Anterior cingulate cortex (tissue), 58 donors: ENCODE measurements at places on chromosomes 2 and 18.

- DNase-seq, result no peak
These were observed 66.1 kb downstream of the COLEC12 start for GRCh38 chr18:434410-434809.

DNA sequence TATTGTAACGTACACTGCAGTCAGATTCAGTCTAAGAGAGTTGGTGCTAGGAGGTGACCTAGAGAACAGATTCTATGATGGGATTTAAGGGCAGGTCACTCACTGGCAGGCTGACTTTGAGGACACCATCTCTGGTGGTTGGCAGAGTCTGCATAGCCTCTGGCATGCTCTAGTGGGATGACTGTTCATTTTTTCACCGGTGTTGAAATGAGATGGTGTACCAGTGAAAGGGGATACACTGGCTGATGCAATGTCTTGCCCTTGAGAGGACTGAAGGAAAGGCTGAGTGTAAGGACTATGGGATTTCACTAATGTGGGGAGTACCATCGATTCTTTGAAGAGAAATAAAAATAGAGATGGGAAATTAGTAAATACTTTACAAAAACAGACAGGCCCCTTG, 186.9 kb upstream of the PIEZO2 start:
- no peak for DNase-seq

- no peak for DNase-seq
These were observed 50.8 kb downstream of the NCK2 start for GRCh38 chr2:105795575-105795934.

DNA sequence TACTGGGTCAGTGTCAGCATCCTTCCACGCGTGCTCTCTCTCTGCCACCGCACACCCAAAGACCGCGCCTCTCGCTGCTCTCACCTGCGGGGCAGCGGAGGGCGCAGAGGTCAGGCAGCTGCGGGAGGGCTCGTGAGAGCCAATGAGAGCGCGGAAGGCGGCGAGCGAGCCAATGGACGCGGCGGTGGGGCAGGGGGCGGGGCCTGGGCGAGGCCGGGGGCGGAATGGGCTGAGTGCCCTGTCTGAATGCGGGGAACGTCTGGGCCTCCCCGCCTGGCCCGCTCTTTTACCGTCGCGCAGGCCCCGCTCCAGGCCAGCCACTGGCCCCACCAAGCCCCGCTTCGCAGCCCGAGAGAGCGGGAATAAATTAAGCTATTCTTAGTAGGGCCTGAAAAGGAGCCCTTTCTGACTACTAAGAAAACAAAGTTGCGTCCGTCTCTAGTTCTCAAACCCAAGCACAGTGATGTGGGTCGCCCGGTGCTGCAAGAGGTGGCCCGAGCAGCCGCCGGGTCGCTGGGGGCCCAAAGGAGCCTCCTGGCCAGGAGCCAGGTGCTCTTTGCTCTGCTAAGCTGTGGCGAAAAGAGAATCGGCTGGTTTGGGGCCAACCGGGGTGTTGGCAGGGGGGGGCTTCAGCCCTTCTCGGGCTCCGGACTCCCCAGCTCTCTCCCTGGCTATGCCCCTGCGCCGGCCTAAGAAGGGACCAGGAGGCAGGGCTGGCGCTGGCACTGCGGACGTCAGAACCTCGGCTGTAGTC, 81.1 kb upstream of the GLI2 start:
- DNase-seq, result no peak

DNA sequence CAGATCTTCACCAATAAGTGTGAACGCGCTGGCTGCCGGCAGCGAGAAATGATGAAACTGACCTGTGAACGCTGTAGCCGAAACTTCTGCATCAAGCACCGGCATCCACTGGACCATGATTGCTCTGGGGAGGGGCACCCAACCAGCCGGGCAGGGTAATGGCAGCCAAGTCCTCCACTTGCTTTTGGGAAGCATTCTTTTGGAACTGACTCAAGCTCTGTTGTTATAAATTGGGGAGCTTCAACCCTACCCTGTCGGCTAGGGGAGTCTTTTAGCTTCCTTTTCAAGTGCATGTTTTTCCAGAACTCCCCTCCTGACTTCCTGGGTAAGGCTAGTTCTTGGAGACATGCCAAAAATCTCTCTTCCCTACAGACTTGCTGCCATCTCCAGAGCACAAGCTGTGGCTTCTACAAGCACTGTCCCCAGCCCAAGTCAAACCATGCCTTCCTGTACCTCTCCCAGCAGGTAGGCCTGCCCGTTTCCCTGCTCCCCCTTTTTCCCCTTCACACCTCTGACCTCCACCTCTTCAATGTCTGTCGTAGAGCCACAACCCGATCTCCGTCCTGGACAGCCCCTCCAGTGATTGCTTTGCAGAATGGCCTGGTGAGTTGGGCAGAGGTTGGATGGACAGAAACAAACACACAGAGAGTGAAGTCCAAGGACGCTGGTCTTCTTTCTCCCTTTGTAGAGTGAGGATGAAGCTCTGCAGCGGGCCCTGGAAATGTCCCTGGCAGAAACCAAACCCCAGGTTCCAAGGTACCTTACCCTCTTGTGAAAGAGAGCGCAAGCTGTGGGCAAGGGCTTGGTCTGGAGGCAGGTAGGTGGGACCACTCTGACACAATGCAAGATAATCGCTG, 1.5 kb downstream of the ZFAND2B start:
- DNase-seq, result no peak

GRCh38 chr2:55120634-55121359, 70.5 kb upstream of the RTN4 start:
- peak; percentile 73 for DNase-seq

GRCh38 chr18:10062302-10063300, 148.8 kb downstream of the VAPA start:
- no peak for DNase-seq

- no peak for DNase-seq
These were observed 24.0 kb downstream of the PRKAG3 start for GRCh38 chr2:218807626-218808025.

DNA sequence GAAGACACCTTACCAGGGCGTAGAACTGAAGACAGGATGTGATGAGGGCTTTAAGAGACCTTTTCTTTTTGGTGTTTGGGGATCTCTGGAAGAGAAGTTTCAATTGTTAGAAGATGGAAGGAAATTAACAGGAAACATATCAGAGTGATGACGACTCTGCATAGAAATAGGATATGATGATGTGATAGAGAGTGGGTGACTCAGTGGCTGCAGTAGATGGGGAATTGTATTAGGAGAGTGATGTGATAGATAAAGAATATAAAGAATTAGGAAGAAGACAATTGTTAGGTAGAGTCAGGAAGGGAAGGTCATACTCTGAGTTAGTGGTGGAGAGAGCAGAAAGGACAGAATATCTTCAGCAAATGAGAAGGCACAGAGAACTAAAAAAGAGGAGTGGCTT, 593.9 kb downstream of the NYAP2 start:
- no peak for DNase-seq

DNA sequence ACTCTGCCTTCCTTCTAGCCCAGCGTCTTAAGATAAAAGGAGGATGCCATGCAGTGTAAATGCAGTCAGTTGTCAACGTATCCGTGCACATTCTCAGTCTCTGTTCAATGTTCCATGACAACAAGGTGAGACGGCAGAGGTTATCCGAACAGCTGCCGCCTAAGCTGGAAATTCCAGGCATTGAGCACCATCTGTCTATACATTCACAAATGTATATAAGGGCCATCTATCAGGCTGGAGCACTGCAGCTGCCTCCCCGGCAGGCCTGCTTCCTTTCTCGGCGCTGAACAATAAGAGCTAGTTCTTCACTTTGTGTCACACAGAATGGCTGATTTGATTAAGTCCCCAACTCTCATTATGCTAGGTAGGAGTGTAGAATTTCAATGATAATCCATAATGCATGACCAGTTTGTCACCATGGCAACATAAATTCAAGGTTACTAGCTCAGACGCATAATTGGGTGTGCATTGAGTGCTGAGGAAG, 282.2 kb upstream of the SOX11 start:
- DNase-seq, result no peak

- DNase-seq, result no peak
These were observed 78.4 kb upstream of the MEX3C start for GRCh38 chr18:51275712-51276476.

GRCh38 chr18:58975296-58975695, 110.6 kb downstream of the ZNF532 start:
- DNase-seq, result no peak

GRCh38 chr18:25283781-25284180, 68.2 kb downstream of the ZNF521 start:
- no peak for DNase-seq

- no peak for DNase-seq
These were observed 28.0 kb downstream of the CD28 start for GRCh38 chr2:203734276-203734983.

DNA sequence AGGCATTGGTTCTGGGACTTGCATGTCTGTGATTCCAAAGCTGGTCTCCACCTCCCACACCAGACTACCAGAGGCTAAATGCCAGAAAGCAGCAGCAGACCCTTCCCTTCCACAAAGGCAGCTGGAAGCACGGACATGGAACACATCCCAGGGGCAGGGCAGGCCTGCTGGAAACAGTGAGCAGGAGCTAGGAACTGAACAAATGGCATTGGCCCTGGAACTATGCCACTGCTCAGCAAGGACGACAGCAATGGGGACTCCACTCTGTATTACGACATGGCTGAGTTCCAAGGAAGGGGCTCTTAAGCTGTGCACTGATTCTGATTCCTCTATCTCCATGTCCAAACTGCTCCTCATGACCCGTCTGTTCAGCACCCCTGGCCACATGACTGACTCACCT, 77.8 kb upstream of the TFCP2L1 start:
- no peak for DNase-seq

GRCh38 chr18:8260827-8261226, 348.4 kb upstream of the RAB12 start:
- DNase-seq, result no peak

DNA sequence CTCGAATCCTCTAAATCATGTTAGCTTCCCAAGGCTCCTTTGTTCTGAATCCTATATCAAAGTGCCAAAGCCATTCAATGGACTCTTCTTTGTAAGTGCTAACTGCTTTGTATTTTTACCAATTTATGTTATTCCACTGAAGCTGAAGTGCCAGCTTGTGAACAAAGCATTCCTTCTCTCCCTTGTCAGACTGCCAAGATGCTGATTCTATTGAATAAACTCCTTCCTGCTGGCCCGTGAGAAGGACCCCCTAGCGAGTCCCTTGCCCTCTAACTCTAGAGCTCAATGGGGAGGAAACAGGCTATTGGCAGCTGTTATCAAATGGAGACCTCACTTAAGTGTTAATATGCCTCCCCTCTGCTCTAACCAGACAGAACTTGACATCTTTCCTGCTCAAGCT, 1097.9 kb upstream of the CNTNAP5 start:
- DNase-seq, result no peak

DNA sequence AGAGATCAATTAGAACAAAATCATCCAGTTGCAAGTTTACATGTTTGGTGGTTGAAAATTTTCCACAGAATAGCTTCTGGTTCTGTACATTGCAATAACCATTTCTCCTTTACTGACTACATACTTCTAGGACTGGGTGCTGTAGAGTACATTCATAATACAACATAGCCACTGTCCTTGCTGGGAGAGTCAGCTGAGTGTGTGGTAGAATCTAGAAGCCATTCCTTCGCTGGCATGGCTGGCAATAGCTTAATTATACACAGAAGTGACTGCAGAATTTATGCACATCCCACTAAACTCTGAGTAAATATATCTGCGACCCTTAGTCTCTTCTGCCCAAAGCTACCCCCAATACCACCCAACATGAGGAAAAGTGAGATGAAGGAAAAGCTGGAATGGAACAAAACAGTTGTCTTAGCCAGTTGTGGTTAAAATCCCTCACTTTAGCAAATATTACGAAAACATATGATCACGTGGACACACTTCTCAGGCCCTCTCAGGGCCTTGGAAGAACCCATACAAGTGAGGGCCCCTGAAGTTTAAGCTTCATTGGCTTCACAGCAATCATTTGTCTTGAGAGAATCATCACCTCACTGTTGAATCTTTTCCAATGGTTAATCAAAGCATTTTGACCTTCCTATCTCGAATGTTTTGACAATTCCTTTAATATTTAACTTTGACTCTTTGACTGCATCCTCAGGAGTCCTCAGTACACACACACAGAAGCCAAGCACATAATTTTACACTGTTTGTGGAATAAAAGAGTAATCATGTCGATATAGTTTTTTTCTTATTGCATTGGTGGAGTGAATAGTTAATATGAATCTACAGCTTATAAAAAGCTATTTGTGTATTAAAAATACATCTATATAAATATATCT, 225.1 kb downstream of the ZNF385B start:
- DNase-seq, result no peak

- DNase-seq, result no peak
These were observed 57.5 kb upstream of the FN1 start for GRCh38 chr2:215493376-215493775.

- no peak for DNase-seq
These were observed 18.8 kb downstream of the ENOSF1 start for GRCh38 chr18:693466-694187.

GRCh38 chr2:26712486-26713465, 20.3 kb downstream of the KCNK3 start:
- peak; percentile 62 for DNase-seq
